ENCODE measurements at places on chromosomes 12 and 14. TPM values are rescaled to one million over a fixed set of nuclear protein-coding genes. Genes with fewer than 3 reads are reported as not detected.

- DNase-seq, result no peak
Observed at GRCh38 chr12:82730953-82731459, 44.3 kb downstream of the TMTC2 start.

The MYO1H gene
- polyA plus RNA-seq, result not detected

The IAPP gene
- not detected for polyA plus RNA-seq

The KLHDC1 gene
- polyA plus RNA-seq, result 6.7 TPM

The TAS2R30 gene
- polyA plus RNA-seq, result 0.10 TPM

- DNase-seq, result no peak
Observed at GRCh38 chr12:121156365-121156764, 23.7 kb downstream of the P2RX7 start.

The RPL36AL gene
- polyA plus RNA-seq, result 657 TPM

GRCh38 chr14:29629839-29630238 lies 297.8 kb downstream of the PRKD1 start:
- no peak for DNase-seq

- no peak for DNase-seq
Observed at GRCh38 chr12:72547573-72547972, 275.4 kb downstream of the TRHDE start.

- DNase-seq, result no peak
Observed at GRCh38 chr14:62759796-62760195, 285.5 kb downstream of the KCNH5 start.

GRCh38 chr12:38370311-38370710 lies 53.7 kb downstream of the ALG10B start:
- DNase-seq, result no peak

DNA sequence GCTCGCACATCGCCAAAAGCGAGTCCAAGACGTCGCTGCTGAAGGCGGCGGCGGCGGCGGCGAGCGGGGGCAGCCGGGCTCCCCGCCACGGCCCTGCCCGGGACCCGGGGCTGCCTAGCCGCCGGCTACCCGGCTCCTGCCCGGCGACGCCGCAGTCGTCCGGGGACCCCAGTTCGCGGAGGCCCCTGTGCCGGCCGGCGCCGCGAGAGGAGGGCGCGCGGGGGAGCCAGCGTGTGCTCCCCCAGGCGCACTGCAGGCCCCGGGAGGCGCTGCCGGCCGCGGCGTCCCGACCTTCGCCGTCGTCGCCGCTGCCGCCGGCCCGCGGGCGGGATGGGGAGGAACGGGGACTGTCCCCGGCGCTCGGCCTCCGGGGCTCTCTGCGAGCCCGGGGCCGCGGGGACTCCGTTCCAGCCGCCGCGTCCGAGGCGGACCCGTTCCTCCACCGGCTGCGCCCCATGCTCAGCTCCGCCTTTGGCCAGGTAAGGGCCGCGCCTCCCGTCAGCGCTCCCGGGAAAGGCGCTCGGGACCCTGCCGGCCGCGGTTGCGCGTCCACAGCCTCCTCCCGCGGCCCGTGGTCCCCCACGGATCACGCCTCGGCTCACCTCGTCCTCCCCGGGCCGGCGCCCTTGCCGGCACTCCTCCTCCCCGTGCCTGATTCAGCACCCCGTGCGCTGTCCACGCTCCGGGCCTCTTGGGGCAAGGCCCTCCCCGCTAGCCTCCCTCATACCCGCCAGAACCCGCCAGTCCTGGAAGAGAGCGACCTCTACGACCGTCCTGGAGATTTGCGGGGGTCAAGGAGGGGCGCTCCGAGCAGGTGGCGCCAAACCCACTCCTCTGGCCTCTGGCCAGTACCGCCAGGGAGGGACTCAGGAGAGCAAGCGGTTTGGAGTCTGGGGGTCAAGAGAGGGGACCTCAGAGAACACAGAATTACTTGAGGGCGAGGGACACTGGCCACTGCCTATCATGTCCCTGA lies 721 bp downstream of the CABP1 start:
- DNase-seq, result peak; percentile 33

GRCh38 chr14:93938751-93939303 lies 11.7 kb downstream of the FAM181A start:
- no peak for DNase-seq

DNA sequence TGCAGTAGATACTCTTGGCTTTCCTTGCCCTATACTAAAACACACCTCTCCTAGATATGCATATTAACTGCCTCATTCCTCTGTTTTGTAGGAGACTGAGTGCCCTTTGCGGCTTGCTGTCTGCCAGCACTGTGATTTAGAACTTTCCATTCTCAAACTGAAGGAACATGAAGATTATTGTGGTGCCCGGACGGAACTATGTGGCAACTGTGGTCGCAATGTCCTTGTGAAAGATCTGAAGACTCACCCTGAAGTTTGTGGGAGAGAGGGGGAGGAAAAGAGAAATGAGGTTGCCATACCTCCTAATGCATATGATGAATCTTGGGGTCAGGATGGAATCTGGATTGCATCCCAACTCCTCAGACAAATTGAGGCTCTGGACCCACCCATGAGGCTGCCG lies 15.4 kb downstream of the TRAFD1 start:
- no peak for DNase-seq

DNA sequence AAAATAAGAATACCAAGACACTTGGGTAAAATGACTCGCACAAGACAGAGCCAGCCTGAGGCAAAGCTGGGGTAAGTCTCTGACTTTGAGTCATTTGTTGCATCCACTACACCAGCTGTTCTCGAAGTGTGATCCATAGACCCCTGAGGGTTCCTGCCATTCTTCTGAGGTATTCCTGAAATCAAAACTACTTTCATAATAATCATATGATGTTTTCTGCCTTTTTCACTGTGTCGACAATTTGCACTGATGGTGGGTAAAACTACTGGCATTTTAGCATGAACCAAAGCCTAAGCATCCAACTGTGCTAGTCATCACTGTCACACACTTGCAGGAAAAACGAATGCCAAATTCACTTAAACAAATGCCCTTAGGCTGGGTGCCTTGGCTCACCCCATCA lies 135.5 kb upstream of the FUT8 start:
- no peak for DNase-seq

- peak; percentile 27 for DNase-seq
Observed at GRCh38 chr12:114848666-114849065, 164.7 kb upstream of the TBX3 start.

- DNase-seq, result no peak
Observed at GRCh38 chr12:12624498-12624992, 12.9 kb downstream of the CREBL2 start.

The NANOG gene
- 0.01 TPM for polyA plus RNA-seq

The GLIPR1L1 gene
- polyA plus RNA-seq, result not detected

GRCh38 chr14:21860172-21860571 lies 186.6 kb upstream of the OR4E1 start:
- DNase-seq, result no peak

The ANO4 gene
- 1.8 TPM for polyA plus RNA-seq

GRCh38 chr14:93056166-93056839 lies 59.4 kb downstream of the ITPK1 start:
- no peak for DNase-seq

- DNase-seq, result no peak
Observed at GRCh38 chr14:48350971-48351370, 675.6 kb upstream of the MDGA2 start.

The KLHL33 gene
- polyA plus RNA-seq, result 0.73 TPM

GRCh38 chr12:127781336-127781735 lies 485.6 kb upstream of the TMEM132C start:
- DNase-seq, result no peak

GRCh38 chr12:80941916-80942315 lies 4.2 kb upstream of the LIN7A start:
- DNase-seq, result no peak

DNA sequence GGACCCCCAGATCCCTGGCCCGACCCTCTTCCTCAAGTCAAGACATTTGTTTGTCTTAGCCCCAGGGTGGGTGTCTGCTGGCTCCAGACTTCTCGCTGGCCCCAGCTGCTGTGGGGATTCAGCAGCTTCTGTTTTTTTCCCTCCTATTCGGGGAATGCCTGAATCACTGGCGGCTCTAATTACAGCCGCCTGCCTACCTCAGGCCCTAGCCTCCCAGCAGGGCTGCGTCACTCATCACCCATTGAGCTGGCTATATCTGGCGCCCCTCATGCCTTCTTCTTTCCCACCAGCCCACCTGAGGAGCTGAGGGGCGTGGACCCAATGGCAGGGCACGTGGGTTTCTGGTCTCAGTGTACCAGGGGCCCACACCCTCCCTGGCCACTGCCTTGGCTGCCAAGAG lies 10.1 kb downstream of the KRT80 start:
- no peak for DNase-seq

The CD27 gene
- polyA plus RNA-seq, result 0.63 TPM

DNA sequence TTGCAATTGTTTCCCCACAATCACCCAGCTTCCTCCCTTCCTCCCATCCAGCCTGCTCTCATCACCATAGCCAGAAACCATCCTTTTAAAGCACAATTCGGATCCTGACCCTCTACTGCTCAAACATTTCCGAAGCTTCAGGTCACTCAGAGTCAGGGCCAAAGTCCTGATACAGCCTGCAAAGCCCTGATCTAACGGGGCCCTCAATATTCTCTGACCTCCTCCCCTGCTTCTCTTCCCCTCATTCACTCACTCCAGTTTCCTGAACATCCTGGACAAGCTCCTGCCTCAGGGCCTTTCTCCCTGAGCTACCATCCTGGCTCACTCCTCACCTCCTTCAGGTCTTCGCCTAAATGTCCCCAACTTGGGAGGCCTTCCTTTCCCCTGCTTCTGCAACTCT lies 46.1 kb downstream of the PITPNM2 start:
- DNase-seq, result no peak

- DNase-seq, result no peak
Observed at GRCh38 chr14:104201063-104201462, 62.7 kb downstream of the KIF26A start.

Data from ovary (tissue), 10 donors.